ENCODE measurements at places on chromosomes 4 and X.

- no peak for DNase-seq
Measured at GRCh38 chr4:24973404-24973746, 57.4 kb downstream of the LGI2 start.

GRCh38 chrX:150905293-150905692, 6.8 kb upstream of the CD99L2 start:
- no peak for DNase-seq

- DNase-seq: no peak
Measured at GRCh38 chr4:128287141-128287870, at the start of gene PGRMC2. Gene PGRMC2, minus strand, starts transcription at chr4:128287813. Its CDS starts 23 bp downstream, at chr4:128287790.

GRCh38 chr4:108601532-108601931, 18.8 kb upstream of the RPL34 start:
- no peak for DNase-seq

- no peak for DNase-seq
Measured at GRCh38 chr4:74920704-74921103, 12.2 kb upstream of the PARM1 start.

GRCh38 chr4:25109511-25109910, 50.7 kb downstream of the SEPSECS start:
- DNase-seq: no peak

DNA sequence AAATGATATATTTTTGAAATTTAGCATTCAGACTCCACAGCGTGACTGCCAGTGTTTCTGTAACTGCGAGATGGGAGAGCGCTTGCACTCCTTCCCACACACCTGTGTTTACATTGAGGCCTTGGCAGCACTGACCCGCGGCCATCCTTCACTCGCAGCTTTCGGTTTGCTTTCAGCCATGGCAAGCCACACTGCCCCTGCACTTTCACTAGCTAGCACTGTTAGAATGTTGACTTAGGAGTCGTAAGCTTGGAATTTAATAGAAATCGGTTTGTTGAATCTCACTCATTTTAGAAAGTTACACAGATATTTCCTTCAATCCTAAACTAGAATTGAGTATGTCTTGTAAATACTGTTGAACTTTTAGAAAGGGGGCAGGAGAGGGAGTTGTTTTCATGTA, 136.2 kb downstream of the CFAP299 start:
- DNase-seq: peak; percentile 26

DNA sequence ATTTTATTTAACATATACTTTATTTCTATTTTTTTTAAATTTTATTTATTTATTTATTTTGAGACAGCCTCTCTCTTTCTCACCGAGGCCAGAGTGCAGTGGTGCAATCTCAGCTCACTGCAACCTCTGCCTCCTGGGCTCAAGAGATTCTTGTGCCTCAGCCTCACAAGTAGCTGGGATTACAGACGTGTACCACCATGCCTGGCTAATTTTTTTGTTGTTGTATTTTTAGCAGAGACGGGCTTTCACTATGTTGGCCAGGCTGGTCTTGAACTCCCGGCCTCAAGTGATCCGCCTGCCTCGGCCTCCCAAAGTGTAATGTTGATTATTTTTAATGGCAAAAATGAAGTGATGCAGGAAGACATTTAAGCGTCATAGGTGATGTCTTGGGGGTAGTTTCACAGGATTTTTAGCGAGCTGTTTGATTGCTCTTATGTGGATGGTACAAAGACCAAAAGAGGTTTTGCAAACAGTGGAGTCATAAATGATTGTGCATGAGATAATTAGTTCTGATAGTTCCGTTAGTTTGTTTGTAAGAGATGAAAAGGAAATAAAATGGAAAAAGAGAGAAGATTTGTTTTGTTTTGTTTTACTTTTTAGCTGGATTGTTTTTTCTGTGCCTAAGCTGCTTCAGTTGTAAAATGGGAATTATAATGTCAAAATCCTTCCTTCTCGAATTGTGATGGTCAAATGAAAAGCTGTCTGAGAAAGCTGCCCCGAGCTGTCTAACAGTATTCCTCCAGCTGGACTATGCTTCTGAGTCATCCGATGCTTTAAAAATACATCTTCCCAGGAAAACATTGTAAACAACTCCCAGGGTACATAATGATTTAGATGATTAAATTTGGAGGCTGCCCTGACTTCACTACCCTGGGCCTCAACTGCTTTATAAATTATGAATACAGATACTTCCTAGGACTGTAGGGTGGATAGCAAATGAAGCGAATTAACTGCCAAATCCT, 14.7 kb downstream of the RHOH start:
- no peak for DNase-seq

DNA sequence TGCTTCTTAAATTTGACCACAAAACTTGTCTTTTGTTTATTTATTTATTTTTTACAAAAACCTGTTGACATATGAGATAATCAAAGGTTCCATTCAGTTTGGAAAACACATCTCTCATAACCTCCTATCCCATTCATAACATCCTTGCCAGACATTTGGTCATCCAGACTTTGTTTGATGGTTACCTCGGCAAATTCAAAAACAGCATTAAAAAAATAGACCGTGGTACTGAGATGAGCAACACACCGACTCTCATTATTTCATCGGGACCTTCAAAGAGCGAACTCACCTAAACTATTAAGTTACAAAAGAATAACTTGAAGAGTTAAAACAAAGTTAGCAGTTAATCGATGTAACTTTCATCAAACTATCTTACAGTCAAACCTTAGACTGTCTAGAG, 85.8 kb upstream of the RPS6KA3 start:
- DNase-seq: no peak

GRCh38 chr4:162841753-162842152, 324.9 kb downstream of the NAF1 start:
- DNase-seq: no peak

DNA sequence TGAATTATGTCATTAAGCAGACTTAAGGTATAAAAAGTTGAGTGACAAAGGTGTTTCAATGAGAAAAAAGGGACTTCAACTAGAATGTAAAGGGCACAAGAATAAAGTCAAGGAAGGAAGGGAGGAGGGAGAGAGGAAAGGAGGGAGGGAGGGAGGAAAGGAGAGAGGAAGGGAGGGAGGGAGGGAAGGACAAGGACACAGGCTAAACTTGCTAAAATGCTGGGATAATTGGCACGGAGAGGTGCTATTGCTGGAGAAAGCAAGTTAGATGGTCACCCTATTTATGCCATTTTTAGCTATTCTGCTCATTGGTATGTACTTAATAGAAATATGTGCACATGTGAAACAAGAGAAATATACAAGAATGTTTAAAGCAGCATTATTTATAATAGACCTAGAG, 44.9 kb upstream of the SPP1 start:
- no peak for DNase-seq

- DNase-seq: no peak
Measured at GRCh38 chr4:188400451-188400850, 261.2 kb downstream of the TRIML1 start.

- DNase-seq: no peak
Measured at GRCh38 chrX:21645431-21645830, 12.7 kb downstream of the KLHL34 start.

DNA sequence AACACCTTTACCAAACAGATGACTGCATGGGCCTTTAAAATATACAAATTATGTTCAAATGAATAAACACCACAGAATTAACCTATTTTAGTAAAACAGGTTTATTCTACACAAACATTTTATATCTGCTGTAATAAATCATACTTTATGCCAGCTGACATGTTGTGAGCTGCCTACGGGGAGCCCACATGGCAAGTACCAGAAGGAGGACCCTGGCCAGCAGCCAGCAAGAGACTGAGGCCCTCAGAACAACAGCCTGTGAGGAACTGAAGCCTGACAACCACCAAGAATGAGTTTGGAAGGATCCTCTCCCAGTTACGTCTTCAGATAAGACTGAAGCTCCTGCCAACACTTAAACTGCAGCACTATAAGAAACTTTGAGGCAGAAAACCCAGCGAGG, 377.0 kb downstream of the PDGFC start:
- DNase-seq: no peak

DNA sequence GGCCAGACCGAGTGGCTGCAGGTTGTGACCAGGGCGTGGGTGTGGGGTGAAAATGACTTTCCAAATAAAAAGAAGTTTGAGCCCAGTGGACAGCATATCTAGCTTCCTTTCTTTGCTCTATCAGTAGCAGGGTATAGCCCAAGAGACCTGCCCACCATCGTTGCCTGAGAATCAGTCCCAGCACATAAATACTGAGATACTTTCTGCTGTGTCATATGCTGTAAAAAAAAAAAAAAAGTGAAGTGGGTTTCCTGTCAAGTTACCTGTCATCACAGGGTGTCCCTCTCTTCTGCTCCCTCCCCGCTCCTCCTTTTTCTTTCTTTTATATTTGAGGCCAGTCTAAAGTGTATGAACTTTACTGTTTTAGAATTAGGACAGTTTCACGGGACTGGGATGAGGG, 330.3 kb upstream of the BOD1L1 start:
- DNase-seq: no peak

- DNase-seq: peak; percentile 68
Measured at GRCh38 chr4:2837904-2838496, 5.6 kb upstream of the ADD1 start.

- DNase-seq: no peak
Measured at GRCh38 chrX:133661962-133662839, 246.9 kb upstream of the GPC4 start.

- no peak for DNase-seq
Measured at GRCh38 chr4:42844422-42845070, 48.0 kb upstream of the GRXCR1 start.

GRCh38 chrX:100048156-100048555, 361.9 kb downstream of the PCDH19 start:
- DNase-seq: no peak

- DNase-seq: no peak
Measured at GRCh38 chr4:30002341-30002740, 717.8 kb upstream of the PCDH7 start.

GRCh38 chr4:122739174-122739573, 6.7 kb downstream of the BBS12 start:
- DNase-seq: peak; percentile 38

DNA sequence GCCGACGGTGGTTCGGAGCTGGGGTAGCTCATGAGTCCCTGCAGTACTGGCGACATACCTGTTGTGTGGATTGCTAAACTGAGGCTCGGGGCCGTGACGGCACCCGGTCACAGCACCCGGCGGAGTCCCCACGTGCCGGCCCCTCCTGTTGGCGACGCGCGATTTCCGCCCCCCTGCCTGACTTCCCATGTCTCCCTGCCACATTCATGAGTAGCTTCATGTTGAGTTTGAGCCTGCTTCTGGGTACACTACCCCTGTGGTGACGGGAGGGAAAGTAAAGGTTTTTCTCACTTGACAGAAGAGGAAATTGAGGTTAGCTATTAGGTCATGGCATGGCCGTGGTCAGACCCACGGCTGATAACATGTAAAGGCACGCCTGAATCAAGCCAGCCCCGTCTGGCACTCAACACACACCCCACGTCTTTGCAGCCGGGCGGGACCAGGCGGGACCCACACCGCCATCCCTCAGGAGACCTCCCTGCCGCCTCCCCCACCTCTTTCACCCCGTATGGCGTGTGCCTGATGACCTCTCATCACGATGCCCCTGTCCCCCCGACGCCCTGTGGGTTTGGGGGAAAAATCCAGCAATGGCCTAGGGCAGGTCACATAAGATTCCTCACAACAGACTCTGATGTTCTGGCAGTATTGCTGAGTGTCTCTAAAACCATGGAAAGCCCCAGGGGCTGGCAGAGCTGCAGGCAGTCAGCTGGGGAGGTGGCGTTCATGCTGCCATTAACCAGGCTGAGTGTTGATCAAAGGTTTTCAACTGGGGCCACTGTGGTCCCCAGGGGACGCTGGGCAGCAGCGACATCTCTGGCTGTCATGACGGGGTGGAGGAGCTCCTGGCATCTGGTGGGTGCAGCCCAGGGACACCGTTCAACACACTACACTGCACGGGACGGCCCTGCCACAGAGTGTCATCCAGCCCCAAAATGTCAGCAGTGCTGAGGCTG, 29.2 kb downstream of the P2RY8 start:
- DNase-seq: no peak

- DNase-seq: peak; percentile 40
Measured at GRCh38 chr4:168811786-168812651, 198.0 kb downstream of the CBR4 start.

GRCh38 chrX:155215443-155216178, 649 bp upstream of the VBP1 start:
- no peak for DNase-seq

DNA sequence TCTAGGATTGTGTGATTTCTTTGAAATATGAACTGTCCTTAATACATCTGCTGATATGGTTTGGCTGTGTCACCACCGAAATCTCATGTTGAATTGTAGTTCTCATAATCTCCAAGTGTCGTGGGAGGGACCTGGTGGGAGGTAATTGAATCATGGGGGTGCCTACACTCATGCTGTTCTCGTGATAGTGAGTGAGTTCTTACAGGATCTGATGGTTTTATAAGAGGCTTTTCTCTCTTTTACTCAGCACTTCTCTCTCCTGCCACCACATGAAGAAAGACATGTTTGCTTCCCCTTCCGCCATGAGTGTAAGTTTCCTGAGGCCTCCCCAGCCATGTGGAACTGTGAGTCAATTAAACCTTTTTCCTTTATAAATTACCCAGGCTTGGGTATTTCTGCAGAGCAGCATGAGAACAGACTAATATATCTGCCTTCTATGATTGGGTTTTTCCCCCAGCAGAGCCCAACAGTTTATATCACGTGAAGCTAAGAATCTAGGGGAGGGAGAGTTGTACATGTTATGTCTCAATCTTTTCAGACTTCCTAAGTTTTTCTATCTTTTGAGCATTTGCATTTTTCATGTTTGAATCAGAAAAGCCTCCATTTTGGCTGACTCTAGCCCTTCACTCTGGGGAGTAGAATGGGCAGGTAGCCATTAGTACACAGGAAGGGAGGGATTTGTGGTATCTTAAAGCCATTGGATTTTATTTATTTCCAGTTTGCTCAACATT, 58.9 kb downstream of the PLAC1 start:
- DNase-seq: no peak

GRCh38 chr4:30767147-30767845, 47.1 kb downstream of the PCDH7 start:
- DNase-seq: no peak

DNA sequence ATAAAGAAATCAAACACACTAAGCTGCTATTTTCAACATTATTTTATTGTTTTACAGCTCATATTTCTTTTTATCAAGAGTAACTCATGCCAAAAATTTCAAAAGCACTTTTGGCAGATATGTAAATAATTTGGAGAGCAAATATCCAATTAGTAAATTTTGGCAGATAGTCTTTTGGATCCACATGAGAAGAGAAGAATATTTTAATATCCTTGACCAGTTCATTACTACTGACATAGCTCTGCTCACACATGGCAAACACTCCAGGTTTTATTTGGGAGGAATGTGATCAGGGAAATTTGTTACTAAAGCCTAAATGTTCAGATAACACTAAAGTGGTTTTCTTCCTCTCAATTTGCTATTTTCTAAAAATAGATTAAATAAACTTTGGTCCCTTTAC, 1054.3 kb downstream of the FAT4 start:
- DNase-seq: no peak

DNA sequence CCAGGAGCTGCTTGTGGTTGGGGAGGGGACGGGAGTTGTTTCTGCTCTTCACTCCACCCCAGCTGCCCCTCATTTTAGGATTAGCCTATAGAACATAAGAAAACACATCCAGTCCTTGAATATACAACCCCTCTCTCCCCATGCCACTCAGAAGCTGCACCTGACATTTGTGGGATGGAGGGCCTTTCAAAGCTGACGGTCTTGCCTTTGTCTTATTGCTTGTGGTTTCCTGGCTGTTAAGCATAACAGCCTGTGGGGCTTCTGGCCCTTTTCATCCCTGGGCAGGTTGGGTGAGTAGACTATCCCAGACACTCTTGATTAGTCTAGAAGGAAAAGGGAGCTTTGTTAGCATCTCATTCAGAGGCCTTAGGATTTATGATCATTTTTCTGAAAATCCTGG, 407.6 kb upstream of the BOD1L1 start:
- DNase-seq: no peak
